ENCODE measurements at places on chromosomes 5 and 9.
A peak's percentile ranks its signal among the peaks of the same experiment; 100 is the strongest.

GRCh38 chr9:112327718-112328450 lies 5.5 kb downstream of the PTBP3 start:
- DNase-seq: no peak

GRCh38 chr9:21465859-21466518 lies 16.1 kb downstream of the IFNE start:
- DNase-seq: no peak

DNA sequence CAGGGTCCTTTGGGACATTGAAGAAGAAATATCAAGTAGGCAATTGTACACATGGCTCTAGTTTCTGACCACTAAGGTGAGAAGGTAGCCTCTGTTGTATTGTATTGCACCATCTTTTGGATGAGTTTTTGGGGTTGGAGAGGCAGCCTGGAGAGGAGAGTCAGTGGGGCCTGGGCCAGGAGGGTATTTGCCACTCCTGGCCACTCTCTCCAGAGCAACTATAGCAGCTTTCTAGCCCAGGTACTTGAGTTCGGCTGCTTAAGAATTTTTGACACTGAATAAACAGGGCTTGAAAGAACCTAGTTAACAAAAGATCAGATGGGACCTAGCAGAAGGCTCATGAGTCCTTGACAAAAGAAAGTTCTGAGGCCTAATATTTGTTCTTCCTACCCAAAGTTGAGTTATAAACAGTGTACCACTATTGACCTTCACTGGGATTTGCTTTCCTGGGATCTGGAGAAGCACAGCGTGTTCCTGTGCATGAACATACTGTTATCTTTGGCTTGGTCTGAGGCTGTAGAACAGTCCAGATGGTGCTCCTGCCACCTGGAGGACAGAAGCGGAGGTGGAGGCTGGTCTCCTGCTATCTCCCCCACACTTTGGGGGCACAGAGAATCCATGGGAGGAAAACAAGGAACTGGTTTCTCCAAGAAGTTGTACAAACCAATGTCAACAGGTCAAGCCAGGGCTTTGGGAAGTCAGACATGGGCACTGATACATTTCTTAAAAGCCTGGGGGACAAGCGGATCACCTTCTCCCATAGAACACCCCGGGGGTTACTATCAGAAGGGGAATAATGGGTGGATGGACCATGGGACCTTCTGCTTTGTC lies 110.4 kb upstream of the LIFR start:
- DNase-seq: no peak

DNA sequence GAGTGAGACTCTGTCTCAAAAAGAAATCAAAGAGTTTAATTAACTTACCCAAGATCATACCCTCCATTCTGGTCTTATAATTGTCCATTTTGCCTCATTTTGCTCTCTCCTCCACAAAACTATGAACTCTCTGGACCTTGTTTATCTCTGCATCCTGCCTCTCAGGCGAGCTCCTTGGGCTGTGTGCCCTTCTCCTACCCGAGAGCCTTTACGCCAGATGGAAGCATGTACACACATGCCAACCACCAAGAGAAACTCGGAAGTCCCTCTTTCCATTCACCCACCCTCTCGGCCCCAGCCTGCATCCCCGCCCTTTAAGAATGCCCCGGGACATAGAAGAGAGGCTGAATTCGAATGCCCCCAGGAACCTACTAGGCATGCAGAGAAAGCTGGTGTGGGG lies 25.9 kb downstream of the CPLX2 start:
- DNase-seq: no peak

- DNase-seq: no peak
Observed at GRCh38 chr5:89399548-89399947, 516.6 kb upstream of the MEF2C start.

- no peak for DNase-seq
Observed at GRCh38 chr9:128636024-128636390, 20.6 kb downstream of the DYNC2I2 start.

- DNase-seq: no peak
Observed at GRCh38 chr5:40389591-40389990, 290.1 kb upstream of the PTGER4 start.

- no peak for DNase-seq
Observed at GRCh38 chr5:35979715-35980114, 11.5 kb downstream of the UGT3A1 start.

- DNase-seq: no peak
Observed at GRCh38 chr9:132456241-132456640, 46.2 kb downstream of the CFAP77 start.

DNA sequence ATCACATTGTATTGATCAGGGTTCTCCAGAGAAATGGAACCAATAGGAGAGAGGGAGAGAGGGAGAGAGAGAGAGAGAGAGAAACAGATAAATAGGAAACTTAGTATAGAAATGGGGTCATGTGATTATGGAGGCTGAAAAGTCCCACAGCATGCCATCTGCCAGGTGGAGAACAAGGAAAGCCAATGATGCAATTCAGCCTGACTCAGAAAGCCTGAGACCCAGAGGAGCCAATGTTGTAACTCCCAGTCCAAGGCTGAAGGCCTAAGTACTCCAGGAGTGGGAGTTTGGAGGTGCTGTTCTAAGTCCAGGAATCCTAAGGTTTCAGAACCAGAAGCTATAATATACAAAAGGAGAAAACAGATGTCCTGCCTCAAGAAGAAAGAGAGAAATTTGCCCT lies 48.4 kb upstream of the ISOC1 start:
- no peak for DNase-seq

GRCh38 chr5:39432696-39433530 lies 8.1 kb upstream of the DAB2 start:
- no peak for DNase-seq

- DNase-seq: no peak
Observed at GRCh38 chr5:68406767-68407241, 191.2 kb downstream of the PIK3R1 start.

DNA sequence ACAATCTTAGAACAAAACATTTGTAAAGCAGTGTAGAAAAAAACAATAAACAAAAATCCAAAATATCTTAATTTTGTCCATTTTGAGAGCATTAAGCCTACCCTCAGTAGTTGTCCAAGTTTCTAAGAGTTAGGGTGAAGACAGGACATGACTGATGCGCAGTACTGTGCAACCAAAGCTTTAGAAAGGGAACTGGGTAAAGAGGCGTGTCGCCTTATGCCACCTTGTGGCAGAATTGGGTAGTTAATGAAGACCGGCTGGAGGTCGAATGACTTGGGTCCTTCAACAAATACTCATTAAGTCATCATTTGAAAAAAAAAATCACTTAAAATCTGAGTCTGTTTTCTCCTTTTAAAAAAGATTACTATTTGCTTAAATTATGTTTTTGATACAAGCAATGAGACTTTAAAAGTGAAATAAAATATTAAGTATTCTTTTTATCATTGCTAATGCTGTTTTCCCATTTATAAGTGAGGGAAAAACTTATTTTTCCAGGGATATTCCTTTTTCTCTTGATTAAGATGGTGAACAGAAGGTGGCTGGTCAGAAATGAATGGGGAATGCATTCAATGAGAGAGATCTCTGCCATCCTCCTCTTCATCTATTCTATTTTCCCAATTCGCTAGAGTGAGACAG lies 3.5 kb upstream of the RNF20 start:
- peak; percentile 71 for DNase-seq

DNA sequence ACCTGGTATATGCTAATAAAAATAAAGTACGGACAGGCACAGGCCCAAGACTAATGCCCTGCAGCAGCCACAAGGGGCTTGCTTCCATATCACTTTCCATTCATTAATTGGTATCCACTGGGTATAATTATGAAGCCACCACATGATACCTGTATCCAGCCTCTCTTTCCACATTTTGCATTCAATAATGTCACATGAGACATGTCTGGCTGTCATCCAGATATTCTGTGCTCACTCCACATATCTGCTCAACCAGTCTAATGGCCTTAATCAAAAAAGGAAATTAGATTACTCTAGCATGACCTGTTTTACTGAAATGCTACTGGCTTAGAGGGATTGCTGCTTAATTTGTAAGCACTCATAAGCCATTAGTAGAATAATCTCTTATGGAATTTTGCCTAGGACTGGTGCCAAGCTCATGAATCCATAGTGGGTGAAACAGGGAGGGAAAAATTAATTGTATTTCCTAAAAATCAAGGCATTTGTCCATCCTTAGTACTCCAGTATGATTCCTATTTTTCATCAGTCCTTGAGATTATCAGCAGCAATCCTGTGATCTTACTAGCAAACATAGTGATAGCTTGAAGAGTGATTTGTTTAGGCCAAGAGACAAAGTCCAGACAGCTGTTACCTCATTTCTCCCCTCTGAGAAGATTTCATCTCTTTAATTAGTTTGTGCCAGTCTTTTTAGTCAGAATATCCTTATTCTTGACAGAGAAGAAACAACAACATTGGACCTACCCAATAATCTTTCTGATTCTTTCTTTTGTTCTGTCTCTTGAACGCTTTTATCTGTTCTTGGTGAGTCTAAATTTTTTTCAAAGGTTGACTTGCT lies 119.2 kb upstream of the ABCA1 start:
- DNase-seq: no peak

DNA sequence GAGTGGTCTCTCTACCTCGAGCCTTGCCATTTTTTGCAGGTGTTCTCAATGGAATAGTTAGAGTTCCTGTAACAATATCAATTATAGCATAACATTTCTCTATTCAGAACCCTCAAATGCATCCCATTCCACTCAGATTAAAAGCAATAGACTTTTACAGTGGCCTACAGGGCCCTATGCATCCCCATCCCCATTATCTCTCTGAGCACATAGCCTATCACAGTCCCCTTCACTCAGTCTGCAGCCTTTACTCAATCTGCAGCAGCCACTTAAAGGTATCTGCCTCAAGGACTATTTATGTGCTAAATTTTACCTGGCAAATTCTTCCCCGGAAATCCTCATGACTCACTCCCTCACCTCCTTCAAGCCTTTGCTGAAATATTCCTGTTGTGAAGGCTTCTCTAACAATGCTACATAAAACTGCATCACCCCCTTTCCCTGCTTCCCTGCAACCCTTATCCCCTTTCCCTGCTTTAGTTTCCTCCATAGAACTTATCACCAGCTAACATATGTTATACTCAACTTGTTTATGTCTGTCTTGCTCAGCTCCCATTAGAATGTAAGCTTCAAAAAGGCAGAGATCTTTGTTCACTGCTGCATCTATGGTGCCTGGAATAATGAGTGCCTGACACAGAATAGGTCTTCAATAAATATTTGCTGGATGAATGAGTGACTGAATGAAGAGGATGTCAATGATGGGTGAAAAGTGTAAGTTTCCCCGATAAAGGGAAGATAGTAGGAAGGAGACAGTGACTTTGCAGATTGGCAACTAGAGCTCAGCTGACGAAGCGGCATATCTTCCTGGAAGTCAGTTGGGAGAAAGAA lies 54.1 kb upstream of the ZNF366 start:
- no peak for DNase-seq

GRCh38 chr5:132422720-132423437 lies 53.4 kb downstream of the SLC22A5 start:
- DNase-seq: no peak

DNA sequence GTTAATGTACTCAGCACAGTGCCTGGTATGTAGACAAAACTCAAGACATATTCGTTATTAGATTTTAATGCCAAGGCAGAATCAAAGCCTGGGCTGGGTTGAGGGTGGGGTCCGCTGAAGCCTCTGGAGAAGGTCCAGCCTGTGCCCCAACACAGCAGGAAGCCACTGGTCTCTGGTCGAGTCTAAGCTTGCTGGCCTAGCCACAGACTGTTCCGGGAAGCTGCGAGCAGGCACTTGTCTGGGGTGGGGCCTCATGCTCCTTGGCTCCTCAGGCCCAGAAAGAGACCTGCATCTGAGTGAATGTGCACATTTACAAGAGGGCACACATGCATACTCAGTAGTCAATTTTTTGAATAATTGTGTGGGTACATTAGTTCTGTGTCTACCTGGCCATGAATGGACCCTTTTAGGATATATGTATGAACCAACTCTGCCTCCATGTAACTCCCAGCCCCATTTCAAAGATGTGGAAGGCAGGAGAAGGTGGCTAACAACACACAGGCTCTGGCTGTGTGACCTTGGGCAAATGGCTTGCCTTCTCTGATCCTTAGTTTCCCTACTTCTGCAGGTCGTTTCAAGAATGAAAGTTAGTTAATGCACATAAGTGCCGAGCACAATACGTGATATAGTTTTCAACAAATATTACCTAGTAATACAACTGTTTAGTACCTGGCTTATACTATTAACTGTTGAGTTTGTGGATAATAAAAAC lies 18.3 kb downstream of the FAT2 start:
- no peak for DNase-seq

DNA sequence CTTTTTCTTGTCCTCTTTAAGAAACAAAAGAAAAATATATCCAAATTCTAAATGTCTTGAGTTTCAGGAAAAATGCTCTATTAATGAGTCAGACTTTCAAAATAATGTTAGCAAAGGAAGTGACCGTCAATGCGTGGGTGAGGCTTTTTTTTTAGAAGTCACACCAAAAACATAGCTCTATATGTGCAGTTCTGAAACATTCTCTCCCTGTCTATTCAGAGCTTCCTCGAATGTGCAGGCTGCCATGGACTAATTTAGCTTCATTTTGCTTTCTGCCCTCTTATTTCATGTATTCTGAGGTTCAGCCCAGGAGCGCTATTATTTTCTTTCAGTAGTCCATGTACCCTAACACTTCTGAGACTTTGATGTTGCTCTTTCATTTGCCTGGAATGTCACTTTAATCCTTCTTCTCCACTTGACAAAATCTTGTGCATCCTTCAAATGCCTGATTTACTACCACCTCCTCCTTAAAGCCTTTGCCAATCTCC lies 72.5 kb upstream of the RASA1 start:
- no peak for DNase-seq
